ENCODE measurements at places on chromosomes 3 and 15.

DNA sequence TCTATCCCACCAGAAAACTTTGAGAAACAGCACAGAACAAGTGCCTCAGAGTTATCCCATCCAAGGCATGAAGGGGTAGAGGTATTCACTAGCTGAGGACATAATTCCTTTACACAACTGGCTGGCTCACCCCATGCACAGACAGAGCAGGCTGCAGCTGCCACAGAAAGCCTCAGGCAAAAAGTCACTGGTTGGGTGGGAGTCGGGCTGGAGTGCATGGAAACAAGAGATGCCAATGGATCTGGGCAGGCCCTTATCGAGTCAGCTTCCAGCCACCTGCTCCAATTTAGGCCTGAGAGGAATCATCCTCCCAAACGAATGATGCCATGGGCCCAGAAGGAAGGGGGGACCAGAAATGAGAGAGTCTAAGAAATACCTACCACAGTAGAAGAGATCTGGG lies 83.0 kb downstream of the RSL24D1 start:
- no peak for DNase-seq

DNA sequence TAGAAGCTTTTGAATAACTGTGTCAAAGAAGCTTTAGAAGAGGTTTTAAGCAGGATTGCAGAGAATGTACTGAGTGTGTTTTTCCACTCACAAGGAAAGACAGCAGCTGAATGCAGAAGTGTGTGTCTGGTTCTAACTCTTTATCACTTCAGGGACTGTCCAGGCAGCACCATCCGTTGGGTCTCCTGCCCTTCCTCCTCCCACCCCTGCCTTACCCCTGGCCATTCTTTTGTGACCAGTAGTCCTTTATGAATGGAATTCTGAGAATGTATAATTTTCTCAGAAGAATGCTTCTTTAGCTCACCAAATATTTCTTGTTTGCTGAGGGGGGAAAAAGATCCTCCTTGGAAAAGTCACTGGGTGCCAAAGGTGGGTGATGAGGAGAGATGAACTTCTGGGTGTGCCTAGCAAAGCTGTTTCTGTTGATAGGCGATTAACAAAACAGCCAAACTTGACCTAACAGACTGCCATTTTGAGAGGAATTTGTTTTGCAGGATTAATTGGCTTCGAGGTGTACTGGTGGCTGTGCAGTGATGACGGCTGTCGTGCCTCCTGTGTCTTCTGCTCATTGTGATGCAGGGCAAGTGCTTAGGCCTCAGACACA lies 70.9 kb downstream of the IGF1R start:
- DNase-seq, result no peak

GRCh38 chr3:65170390-65171042 lies 482.7 kb upstream of the ADAMTS9 start:
- no peak for DNase-seq

- no peak for DNase-seq
Measured at GRCh38 chr3:27521179-27521871, 37.1 kb upstream of the SLC4A7 start.

- DNase-seq, result no peak
Measured at GRCh38 chr3:27939940-27940339, 217.8 kb upstream of the EOMES start.

DNA sequence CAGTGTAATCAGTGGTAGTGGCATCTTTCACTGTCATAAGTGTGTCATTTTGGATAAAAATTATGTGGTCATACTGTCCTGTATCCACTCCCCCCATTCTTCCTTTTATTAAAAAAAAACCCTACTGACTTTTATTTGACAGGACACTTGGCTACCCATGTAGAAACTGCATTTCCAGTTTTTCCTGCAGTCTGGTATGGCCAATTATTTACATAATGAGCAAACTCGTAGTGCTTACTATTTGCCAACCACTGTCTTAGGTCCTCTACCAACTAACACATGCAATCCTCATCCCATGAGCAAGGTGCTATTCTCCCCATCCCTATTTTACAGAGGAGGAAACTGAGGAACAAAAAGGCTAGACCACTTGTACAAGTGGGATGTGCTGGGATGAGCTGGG lies 129.1 kb downstream of the MECOM start:
- no peak for DNase-seq

GRCh38 chr15:90087454-90088154 lies 14.7 kb downstream of the IDH2 start:
- peak; percentile 34 for DNase-seq

DNA sequence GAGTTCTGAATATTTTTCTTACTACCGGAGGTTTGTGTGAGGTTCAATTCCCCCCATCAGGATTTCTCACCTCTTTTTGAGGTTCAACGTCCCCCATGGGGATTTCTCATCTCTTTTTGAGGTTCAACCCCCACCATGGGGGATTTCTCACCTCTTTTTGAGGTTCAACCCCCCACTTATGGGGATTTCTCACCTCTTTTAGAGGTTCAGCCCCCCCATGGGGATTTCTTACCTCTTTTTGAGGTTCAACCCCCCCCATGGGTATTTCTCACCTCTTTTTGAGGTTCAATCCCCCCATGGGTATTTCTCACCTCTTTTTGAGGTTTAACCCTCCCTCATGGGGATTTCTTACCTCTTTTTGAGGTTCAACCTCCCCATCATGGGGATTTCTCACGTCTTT lies 26.3 kb downstream of the NDUFB4 start:
- peak; percentile 23 for DNase-seq

DNA sequence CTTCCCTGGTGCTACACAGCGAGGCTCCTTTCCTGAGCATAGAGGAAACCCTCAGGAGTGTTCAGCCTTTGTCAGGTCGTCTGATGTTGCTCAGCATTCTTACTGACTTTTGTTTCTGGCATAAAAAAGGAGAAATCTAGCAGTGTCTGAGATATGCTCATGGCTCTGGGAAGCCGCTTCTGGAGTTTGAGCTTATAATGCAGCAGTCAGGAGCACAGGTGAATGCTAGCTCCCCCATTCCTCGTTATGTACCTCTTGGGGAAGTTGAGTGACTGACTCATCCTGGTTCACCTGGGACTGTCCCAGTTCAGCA lies 49.2 kb upstream of the MYZAP start:
- DNase-seq, result no peak

DNA sequence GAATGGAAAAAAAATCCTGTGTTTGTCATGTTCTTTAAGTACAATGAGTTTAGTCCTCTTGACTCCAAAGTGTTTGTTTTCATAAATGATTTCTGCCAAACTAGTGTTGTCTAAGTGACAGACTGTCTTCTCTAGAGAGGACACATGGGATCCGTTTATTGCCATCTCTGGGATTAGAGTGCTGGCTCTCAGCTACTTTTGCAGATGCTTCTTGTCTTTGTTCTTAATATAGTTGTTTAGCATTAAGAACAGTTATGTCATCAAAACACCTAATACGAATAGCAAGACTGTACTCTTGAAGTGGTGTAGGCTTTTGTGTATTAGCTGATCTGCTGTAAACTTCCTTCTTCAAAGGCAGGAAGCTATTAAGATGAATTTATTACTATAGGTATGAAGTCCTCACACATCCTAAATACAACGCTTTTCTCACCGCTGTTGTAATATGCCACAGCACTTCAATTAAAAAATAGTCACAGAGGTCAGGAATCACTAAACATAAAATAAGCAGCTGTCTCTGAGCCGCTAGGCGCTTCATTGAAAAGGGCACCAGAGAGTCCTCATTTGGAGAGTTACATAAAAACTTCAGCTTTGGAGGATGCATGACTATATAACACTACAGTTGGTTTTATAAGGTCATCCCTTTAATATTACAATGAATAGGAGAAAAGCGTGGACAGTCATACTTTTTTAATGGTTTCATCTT lies 128.3 kb upstream of the ZNF385D start:
- no peak for DNase-seq

DNA sequence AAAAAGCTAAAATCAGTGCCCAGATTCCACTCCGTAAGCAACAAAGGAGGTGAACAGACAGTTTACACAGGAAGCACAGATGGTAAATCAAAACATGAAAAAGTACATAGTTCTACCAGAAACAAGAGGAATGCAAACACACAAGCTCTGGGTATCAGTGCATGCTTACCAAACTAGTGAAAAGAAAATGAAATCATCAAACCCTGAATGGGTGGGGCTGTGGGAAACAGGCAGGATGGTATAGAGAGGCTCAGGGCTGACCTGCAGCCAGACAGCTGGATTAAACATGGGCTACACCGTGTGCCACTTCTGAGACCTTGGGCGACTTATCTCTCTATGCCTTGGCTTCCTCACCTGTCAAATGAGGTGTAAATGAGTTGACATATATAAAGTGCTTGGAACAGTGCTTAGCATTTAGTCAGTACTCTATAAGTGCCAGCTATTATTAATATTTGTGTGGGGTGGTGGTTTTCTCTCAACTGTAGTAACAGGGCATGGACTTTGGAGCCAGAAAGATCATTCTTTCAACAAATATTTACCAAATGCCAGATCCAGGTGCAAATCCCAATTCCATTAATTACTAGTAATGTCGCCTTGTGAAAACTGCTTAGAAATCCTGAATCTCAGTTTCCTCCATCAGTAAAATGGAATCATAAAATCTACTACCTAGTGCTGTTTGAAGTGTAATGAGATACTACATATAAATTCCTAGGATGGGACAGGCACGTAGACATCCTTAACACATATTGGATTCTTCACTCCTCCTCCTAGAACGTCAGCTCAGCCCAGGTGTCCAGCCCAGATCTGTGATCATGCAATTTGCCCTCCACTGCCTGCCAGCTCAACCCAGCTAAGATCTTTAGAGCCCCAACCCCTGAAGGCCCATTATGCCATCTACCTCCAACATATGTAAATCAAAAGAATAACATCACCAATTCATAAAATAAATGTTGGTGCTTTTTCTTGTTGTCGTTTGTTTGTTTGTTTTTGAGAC lies 55.5 kb upstream of the SMAD3 start:
- peak; percentile 57 for DNase-seq

GRCh38 chr3:159843840-159844730 lies 144.6 kb upstream of the IL12A start:
- DNase-seq, result no peak

GRCh38 chr3:8279476-8279875 lies 222.1 kb upstream of the LMCD1 start:
- no peak for DNase-seq

- DNase-seq, result no peak
Measured at GRCh38 chr15:91525751-91526150, 327.8 kb upstream of the SLCO3A1 start.

DNA sequence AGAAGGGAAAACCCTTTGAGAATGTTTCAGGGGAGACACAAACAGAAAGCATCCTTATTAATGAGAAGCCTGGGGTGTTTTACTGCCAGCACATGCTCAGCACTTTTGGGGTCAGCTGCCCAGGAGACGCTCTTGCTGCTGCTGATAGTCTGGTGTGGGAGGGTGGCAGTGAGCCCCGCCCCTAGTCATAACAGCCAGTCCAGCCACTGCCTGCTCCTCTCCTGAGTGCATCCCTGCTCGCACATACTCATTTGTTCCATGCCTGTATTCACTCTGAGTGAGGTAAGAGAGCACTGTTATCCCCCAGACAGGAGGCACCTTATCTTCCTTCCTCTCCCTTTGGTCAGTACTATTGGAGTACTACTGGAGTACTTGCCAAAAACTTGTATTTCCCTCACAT lies 101.3 kb downstream of the ETFA start:
- DNase-seq, result no peak

- no peak for DNase-seq
Measured at GRCh38 chr3:30539772-30540171, 66.6 kb upstream of the TGFBR2 start.

GRCh38 chr3:189685860-189686259 lies 54.7 kb downstream of the TP63 start:
- DNase-seq, result no peak

DNA sequence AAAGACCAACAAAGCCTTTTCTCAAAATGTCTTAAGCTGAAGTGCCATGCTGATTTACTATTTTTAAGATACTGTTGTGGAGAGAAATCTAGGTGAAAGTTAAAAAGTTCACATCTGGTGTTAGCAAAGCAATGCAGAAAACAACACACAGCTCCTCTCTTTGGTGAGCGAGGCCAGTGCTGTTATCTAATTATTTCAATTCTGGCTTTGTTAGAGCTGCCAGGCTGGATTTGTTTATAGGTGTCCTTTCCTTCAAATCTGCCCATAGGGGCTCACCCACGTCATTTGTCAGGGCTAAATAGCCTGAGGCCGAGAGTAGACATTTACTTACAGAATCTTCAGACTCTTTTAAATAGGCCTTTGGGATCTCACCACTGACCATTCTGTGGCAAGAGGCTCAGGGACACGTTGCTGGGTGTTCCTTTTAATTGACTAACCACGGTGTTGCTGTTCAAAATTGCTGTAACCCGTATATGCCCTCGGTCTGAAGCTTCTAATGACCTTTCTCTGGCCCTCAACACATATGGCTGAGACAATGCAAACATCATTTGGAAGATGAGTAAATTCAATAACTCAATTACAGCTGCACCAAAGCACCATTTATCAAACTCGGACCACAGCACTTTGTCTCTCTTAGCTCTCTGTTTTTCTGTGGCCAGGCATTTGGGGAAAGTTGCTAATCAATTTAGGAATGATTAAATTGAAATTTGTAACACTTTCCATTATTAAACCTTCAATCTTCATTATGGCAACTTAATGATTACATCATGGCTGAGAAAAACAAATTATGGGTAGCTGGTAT lies 152.6 kb downstream of the PDZRN3 start:
- DNase-seq, result no peak

- peak; percentile 17 for DNase-seq
Measured at GRCh38 chr3:112038863-112039262, 4.3 kb downstream of the TMPRSS7 start.

DNA sequence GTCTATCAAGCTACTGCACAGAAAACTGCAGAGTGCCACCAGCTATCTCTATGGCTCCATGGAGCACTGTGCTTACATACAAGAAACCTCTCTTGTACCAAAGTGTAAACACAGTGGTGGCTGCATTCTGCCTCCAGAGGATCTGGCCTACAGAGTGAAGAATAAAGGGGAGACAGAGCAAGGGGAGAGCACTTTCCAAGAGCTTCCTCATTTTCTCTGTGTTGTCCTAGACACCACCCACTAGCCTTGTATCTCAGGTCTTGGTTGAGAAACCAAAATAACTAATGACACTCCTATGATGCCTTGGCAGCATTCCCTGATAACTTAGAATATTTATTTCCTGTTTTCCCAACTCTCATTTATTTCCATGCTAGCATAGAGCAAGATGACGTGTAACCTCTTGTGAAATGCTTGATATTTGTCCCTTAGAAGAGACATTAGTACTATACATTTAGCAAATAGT lies 56.9 kb upstream of the PHLDB2 start:
- DNase-seq, result no peak

DNA sequence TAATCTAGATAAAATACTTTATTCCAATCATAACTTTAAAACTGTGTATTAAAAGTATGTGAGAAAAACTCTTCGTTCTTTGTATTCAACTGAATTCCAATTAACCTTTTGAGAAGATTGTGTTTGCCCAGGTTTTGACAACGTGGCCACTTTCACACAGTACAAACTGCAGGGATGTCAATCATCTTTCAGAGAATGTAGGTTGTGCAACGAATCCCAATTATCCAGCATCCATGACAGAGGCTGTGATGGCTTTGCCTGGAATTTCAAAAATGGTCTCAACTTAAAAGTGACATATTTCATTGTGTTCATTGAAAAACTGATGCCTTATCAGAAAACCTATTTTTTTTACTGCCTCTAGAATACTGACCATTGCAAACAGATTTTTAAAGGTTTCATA lies 615.1 kb upstream of the KCNMB2 start:
- DNase-seq, result no peak

GRCh38 chr3:190972840-190973270 lies 110.4 kb upstream of the GMNC start:
- no peak for DNase-seq
